ENCODE measurements at places on chromosomes 1 and 21. TPM values are rescaled to one million over a fixed set of nuclear protein-coding genes. Genes with fewer than 3 reads are reported as not detected.

- DNase-seq, result no peak
These were observed 11.0 kb upstream of the RGS18 start for GRCh38 chr1:192147221-192147620.

GRCh38 chr1:229031061-229031460 lies 239.8 kb upstream of the RAB4A start:
- no peak for DNase-seq

TRIM67 gene
- 0.10 TPM for total RNA-seq

GRCh38 chr1:206646504-206646903 lies 11.2 kb downstream of the DYRK3 start:
- DNase-seq, result no peak

GRCh38 chr1:209266590-209267205 lies 316.8 kb upstream of the CAMK1G start:
- DNase-seq, result no peak

MDM4 gene
- 87.5 TPM for total RNA-seq

DNA sequence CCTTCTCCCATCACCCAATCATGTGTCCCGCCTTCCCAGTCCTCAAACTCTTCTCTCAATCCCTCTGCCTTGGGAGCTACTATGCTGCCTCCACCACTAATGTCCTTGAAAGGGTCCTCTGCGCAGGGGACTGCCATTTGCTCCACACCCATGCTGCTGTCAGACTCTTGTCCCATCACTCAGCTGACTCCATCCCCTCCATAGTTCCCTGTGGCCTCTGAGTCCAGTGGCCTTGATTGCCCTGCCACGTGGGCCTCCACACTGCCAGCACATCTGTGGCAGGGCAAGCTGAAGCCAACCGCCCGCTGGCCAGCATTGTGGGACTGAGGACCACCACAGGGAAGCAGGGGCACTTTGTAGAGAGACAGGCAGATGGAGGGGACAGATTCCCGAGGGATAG lies 1.3 kb upstream of the TNNT2 start:
- no peak for DNase-seq

- DNase-seq, result no peak
These were observed 15.3 kb upstream of the POU3F1 start for GRCh38 chr1:38061883-38062328.

DNA sequence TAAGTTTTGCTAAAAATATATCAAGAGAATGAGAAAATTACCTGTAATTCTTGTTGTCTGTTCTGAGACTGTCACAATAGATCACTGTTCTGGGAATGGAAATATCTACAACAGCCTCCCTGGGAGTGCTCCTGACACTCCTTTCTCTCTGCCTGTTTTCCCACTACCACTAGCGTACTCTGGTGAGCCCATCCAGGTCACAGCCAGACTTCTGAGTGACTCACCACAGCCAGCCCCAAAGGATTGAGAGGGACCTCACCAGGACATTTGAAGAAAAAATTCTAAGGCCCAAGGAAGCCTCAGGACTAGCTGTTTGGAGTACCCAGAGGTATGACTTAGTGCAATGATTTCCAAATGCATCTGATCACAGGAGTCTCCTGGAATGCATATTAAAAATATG lies 39.0 kb upstream of the TADA1 start:
- DNase-seq, result no peak

DNA sequence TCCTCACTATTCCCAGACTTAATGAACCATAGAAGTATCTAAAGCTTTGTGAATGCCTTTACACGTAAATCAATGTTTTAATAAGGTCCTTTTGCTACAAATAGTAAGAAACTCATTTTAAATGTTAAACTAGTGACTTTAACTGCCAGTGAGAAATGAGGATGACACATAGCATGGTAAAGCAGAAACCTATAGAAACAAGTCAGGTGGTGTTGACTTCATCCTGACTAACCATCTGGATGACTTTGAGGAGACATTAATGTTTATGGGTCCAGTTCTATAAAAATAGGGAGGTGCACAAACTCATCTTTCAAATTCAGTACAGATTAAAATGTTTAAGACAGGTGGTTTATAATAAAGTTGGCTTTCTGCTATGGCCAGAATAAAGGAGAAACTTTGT lies 85.4 kb downstream of the COLGALT2 start:
- no peak for DNase-seq

DNA sequence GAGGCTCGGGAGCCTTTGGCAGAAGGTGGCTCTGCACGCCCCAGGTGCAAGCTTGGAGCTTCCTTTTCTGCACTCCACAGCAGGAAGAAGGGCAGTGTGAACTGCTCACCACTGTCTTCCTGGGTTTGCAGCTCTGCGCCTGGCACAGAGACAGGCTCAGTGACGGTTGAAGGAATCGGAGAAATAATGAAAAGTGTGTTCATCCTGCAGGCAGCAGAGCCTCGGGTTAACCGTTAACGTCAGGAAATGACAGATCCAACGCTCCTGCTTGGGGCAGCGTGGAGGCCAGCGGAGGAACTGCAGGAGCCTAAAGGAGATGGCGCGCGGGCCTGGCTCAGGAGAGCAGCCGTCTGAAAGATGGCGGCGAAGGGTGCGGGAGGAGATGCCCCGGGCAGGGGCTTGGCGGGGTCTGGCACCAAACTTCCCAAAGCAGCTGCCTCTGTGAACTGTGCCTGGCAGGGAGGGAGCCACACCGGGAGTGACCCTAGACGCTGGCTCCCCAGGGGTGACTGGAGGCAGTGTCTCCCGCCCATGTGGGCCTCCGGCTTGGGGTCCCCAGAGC lies 10.9 kb upstream of the SAMD11 start:
- DNase-seq, result no peak

- no peak for DNase-seq
These were observed 579 bp downstream of the SH3BP5L start for GRCh38 chr1:248825136-248825535.

GRCh38 chr1:170604065-170604464 lies 59.9 kb upstream of the PRRX1 start:
- DNase-seq, result no peak

BCAR3 gene
- total RNA-seq, result 14.2 TPM

DNA sequence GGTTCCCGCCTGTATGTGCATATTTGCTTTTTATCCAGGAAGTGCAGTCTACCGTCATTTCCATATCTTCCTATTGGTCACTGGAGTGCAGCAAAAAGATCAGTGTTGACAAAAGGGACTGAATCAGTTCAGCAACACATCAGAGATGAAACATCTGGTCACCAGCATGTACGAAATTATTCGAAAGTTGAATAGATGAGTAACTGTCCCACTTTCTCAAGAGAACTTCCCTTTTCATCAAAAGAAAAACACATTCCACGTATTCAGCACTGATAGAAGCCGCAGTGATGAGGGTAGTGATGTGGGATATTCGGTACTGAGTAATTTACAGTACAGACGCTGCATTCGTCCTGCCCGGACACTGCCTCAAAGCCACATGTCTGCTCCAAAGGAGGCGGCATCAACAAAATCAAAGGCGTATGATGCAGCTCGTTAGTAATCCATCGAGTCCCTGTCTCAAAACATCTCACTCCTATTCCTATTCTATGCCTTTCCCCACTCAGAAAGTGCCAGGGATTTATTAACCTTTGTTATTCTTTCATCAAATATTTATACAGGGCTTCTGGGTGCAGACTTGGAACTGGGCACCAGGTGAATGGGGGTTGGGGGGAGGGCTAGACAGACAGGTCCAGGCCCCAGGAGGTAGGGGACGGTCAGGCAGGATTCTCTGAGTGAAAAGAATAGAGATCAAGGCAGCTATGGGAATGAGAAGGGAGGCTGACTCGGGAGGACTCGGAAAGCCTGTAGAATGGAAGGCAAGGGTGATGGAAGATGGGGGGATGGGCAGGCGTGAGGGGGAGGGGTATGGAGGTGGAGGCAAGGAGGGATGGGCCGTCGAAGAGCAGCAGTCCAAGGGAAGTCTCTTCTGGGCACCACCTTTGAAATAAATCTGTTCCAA lies 79.5 kb upstream of the SLC45A1 start:
- no peak for DNase-seq

DNA sequence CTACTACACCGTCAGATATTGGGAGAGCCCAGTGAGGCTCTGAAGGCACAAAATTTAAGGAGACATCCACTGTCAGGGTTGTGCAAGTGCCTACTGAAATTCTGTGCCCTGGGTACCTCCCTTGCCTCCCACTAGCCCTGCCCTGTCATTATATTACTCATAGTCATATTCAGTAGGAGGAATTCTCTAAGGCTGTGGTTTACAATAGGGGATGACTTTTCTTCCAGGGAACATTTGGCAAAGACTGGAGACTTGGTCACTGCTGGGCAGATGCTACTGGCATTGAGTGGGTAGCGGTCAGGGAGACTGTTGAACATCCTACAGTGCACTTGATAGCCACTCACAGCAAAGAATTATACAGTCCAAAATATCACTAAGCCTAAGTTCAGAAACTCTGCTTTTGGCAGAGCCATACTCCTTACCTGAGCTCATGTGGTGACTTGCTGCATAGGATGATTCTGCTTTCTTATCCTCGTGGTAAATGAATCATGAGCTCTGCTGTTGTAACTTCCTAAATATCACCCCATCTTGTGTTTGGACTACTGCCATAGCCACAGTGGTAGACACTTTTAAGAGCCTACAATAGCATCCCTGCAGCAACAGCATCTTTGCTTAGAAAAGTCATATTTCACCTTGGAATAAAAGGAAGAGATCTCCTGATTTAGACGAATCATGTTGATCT lies 563.4 kb upstream of the PLXNA2 start:
- no peak for DNase-seq

DNA sequence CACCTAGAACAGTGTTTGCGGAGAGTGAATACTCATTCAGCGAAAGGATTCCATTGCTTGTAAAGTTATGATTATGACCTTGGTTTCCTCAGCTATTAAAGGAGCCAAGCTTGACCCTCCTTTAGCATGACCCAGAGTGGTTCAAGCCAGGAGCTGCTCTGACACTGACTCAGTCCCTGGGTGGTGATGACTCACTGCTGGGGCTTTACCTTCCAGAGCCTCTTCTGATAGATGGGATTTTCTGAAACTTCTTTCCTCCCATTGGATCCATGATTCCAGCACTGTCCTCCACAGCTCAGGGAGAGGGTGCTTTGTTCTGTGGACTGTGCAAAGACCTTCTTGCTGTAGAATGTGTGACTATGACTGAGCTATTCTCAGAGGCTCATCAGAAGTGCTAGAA lies 77.4 kb downstream of the S1PR1 start:
- DNase-seq, result no peak

DNA sequence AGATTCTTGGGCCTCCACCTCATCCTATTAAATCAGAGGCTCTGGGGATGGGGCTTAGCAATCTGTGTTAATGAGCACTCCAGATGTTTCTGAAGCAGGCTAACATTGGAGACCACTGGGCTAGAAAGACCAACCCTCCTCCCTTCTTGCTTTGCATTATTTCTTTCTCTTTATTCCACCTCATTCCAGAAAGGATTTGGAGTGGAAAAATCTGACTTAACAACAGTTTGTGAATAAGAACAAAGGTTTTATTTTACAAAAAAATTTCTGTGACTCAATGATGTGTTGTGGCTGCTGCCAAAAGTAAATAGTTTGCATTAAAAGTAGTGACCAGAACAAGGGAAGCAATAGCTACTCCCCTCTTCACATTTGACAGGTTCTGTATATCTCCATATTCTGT lies 79.4 kb downstream of the TGFB2 start:
- DNase-seq, result no peak

FCRL2 gene
- 0.20 TPM for total RNA-seq

DNA sequence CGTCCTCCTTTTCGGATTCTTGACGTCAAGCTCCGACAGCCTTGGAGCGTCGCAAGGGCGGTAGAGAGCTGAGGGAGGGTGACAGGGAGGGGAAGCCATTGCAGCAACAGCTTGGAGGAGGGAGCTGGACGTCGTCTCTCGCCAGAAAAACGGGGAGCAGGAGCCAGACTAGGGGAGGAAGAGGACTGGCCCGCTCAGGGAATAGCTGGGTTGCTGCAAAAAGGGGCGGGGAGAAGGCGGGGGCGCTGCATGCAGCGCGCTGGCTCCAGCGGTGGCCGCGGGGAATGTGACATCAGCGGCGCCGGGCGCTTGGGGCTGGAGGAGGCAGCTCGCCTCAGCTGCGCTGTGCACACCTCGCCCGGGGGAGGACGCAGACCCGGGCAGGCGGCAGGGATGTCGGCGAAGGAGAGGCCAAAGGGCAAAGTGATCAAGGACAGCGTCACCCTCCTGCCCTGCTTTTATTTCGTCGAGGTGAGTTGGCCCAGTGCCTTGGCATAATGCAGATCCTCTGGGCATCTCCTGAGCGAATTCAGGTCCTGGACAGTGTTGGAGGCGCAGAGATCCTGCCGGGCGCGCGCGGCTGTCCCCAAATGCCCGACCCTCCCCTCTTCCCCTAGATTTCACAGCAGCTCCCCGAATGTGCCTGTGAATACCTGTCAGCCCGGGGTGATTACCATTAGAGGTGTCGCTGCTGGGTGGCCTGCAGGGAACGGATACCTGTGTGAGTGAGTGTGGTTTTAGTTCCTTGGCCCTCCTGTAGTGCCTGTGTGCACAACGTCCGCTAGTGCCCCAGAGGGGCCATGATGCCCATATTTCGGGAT lies at the start of gene PLPPR4:
Gene PLPPR4 (plus strand): TSS at position 292 of the 821 bp plus-strand sequence. CDS start 102 bp downstream, at position 394.
- DNase-seq, result peak; percentile 16

DNA sequence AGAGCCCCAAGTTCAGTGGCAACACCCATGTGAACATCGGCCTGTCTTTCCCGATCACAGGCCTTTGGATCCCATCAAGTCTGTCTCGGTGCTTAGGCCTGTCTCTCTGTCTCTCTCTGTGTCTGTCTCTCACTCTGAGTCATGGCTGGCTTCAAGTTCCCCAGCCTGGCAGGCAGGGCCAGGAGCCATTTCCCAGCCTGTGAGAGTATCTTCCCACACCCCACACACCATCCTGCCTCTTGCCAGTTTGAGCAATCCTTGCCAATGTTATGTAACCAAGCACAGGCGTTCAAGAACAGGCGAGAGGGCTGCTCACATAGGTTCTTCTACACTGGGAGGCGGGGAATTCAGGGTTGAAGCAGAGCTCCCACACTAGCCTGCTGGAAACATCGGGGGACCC lies 70.0 kb upstream of the TMEM51 start:
- no peak for DNase-seq

DDAH1 gene
- 20.7 TPM for total RNA-seq

DNA sequence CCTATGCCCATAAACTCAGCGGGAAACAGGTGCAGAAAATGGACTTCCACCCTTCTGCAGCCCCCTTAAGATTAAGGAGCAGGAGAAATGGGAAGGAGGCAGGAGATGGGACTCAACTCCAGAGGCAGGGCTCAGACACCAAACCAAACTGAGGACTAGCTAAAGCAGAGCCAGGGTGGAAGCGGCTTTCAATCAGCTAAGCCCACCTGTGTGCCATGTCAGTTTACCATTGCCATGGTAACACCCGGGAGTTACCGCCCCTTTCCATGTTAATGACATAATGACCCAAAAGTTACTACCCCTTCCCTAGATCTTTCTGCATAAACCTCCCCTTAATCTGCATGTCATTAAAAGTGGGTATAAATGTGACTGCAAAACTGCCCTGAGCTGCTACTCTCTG lies 653.5 kb downstream of the PTPRU start:
- DNase-seq, result no peak

DNA sequence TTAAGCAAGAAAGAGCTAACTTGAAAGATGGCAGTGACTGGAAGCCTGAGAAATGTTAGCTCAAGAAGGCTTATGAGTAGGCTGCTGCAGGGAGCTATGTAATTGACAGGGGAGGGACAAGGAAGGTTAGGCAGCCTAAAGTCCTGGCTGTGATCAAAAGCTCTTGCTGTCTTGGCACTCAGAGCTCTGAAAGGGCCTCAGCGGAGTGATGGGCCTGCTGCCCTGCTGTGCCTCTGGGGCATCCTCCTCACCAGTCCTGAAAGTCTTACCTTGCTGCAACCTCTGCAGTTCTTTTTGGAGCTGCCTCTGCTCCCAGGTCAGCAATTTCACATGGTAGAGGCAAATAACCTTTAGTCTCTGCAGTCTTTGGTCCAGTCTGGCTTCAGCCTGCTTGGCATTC lies 1.8 kb downstream of the CCDC190 start:
- DNase-seq, result no peak

- DNase-seq, result no peak
These were observed 4.2 kb downstream of the NPPB start for GRCh38 chr1:11854519-11854918.

TNNI3K gene
- total RNA-seq, result 3.1 TPM

Measured in skin of body (tissue), 3 donors.